ENCODE measurements at places on chromosomes 6 and 20.

DNA sequence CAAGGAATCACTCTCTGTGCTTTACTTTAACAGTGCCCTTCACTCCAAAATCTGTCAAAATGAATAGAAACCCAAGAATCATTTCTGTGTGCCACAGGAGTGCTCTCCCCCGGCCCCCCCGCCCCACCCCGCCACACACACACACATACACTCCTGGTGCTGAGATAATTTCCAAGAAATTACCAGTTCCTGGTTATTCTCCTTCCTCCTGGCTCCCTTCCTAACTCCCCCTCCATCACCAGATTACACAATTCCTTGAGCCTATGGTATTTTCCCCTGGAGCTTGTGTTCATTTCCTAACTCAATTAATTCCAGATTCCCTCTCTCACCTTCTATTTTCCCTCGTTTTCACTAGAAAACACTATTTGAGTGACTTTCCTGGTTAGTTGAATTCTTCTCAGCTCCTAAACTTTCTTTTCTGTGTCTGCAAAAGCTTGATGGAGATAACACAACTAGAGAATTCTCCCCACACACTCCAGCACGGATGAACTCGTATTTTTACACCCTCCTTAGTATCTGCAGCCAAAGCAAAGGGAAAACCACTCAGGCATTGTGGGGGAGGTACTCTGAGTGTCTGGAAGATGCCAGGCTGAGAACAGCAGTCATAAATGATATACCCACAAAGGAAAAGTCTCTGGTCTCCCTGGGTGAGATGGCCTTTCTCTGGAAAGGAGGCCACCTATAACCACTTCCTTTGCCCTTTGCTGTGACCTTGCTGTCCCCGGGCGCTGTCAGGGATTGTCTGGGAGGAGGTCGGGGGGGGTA lies 1.9 kb upstream of the SLC24A3 start:
- DNase-seq, result no peak

GRCh38 chr6:31402324-31403282 lies 792 bp upstream of the MICA start:
- DNase-seq, result no peak

GRCh38 chr6:120304223-120304622 lies 954.7 kb upstream of the MAN1A1 start:
- DNase-seq, result no peak

DNA sequence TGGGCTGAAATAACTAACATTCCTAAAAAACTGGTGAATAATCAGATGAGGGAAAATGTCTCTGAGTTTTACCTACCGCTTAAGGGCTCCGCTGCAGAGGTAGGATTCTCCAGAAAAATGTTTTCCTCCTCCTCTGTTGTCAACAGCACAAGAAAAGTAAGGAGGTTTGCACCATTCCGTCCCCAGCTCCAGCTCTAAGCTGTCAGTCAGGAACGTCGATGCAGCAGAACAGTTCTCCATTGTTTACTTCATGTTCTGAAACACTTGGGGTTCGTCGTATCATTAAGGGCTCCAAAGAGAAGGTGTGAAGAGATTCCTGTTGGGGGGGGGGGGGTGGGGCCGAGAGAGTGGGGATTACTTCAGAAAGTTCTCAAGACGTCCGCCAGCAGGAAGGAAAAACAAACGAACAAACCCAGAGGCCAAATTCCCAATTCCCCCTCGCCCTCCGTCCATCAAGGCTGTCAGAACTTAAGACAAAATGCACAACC lies 734 bp downstream of the MMS22L start:
- DNase-seq, result no peak

GRCh38 chr20:32988008-32988407 lies 16.2 kb downstream of the SUN5 start:
- DNase-seq, result no peak

DNA sequence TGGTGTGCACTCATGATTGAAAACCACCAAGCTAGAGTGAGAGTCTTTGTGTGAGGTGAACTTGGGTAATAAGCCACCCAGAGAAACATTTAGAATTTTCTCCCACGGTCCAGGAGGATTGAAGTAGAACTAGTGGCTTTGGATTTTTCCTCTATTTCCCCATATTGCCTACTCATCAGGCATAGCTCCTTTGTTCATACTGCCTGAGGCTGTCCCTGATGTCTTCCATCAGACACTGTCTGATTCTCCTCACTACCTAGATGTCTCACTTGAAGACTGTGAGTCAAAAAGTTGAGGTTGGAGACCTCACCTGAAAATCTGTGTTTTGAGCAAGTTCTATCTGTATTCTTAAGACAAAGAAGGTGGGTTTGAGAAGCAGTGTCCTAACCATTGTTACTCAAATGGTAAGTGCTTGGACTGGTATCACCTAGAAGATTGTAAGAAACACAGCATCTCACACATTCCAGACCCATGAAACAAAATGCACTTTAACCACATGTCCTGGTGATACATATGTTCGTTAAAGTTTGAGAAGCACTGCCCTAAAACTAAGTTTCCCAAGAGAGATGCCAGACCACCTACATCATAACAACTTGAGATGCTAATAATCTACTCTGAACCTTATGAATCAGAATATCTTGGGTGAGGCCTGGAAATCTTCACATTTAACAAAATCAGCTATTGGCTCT lies 523.4 kb upstream of the BTBD3 start:
- DNase-seq, result no peak

DNA sequence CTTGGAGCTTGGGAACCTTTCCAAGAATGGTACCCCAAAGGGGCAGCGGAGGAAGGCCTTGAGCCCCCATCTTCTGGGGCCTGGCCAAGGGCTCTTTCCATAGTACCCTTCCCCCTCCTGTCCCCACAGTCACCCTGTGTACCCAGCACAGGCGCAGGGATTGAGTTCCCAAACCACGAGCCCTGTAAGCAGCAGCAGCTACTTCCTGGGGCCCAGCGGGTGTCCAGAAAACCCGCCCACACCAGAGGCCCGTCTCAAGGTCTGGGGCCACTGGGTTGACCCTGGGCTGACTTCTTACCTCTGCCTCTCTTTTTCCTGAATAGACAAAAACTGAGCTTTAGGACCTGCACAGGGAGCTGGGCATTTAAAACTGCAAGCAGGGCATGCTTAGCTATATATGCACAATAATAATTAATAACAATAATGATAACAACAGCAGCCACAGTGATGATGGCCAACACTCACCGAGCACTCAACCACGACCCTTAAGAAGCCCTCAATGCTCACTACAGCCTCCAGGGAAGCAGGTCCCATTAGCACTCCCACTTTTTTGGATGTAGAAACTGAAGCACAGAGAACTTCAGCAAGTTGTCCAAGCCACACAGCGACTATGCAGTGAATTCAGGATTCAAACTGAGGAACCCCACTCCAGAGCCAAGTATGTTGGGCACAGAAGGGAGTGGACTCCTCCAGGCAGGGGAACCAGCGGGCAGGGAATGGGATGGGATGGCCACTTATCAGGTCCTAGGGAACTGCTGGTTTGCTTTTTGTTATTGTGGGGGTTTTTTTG lies 14.5 kb downstream of the NOL4L start:
- no peak for DNase-seq

GRCh38 chr6:34370361-34370760 lies 22.1 kb downstream of the NUDT3 start:
- no peak for DNase-seq

Data from activated naive CD8-positive, alpha-beta T cell treated with anti-CD3 and anti-CD28 coated beads, Interleukin-2, amount 50 U/mL, for 16 hours (primary cell).